ENCODE measurements at places on chromosomes 5 and 9.

DNA sequence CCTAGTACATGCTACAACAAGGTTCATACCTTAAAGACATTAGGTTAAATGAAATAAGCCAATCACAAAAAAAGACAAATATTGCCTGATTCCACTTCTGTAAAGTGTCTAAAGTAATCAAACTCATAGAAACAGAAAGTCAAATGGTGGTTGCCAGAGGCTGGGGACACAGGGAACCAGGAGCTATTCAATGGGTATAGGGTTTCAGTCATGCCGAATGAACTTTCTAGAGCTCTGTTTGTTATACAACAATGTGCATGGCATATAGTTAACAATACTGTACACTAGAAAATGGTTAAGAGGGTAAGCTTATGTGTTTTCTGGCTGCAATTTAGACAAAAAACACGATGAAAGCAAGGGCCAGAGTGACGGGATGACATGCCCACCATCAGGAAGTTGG lies 70.8 kb upstream of the EGFLAM start:
- no peak for DNase-seq

DNA sequence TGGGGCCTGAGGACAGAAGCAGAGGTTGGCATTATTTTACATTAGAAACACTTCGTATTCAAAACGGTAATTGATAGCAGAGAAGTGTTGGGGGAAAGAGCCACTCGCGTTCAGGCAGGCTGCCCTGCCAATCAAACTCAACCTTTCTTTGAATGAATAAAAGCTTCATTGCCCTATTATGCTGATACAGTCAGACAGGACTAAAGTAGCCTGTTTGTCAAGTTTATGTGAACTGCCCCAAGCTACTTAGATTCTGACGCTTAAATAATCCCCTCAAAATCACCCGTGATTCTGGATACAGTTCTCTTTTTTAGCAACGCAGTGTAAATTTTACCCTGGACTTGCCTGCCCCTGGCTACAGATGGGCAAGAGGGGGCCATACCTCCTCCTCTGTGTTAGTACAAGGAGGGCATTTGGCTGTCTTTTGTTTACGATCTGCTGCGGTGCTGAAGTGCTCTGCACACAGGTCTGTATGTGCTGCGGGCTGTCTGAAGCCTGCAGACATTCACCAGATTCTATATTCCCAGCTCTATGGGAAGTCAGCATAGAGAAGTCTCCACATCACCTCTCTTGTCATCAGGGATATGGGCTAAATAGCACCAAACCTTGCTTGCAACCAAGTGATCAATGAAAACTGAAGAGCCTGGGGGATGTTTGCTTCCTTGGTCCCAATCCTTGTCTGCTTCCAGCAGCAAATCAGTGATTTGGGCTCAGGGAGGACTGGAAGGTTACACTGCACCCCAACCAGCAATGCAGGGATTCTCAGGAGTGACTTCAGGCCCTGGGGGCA lies 218.4 kb downstream of the EBF1 start:
- no peak for DNase-seq

GRCh38 chr5:75668977-75669689 lies 48.1 kb downstream of the POC5 start:
- no peak for DNase-seq

GRCh38 chr5:135484674-135485086 lies 32.5 kb upstream of the TIFAB start:
- DNase-seq: no peak

GRCh38 chr9:93280661-93281259 lies 96.8 kb downstream of the WNK2 start:
- DNase-seq: no peak

Measured in CD4-positive, CD25-positive, alpha-beta regulatory T cell (primary cell).